Activated CD4-positive, alpha-beta T cell treated with anti-CD3 and anti-CD28 coated beads, Interleukin-2, amount 50 U/mL, for 1 hour (primary cell): ENCODE measurements at places on chromosomes 7 and 10.

- DNase-seq, result no peak
Observed at GRCh38 chr7:70419526-70420380, 712.2 kb upstream of the GALNT17 start.

DNA sequence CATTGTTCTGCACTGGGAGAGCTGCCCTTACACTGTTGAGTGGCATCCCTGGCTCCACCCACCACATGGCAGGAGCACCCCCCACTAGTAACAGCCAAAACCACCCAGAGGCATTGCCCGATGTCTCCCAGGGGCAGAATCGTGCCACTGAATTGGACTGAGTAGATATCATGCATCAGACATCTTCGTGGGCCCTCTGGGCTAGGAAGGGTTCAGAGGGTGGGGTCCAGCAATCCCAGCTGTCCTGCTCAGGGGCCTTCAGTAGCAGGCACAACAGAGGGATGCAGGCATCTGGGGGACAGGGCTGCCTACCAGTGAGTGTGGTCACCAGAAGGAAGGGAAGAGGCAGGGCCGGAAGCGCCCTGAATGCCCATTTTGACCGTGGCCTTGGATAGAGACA is 119.7 kb upstream of the PPP2R2D start:
- no peak for DNase-seq

- DNase-seq, result no peak
Observed at GRCh38 chr10:4780782-4781181, 45.2 kb upstream of the AKR1E2 start.

GRCh38 chr10:6333086-6333485 is 130.4 kb downstream of the PFKFB3 start:
- no peak for DNase-seq

- no peak for DNase-seq
Observed at GRCh38 chr7:21086688-21087087, 300.0 kb upstream of the SP8 start.

DNA sequence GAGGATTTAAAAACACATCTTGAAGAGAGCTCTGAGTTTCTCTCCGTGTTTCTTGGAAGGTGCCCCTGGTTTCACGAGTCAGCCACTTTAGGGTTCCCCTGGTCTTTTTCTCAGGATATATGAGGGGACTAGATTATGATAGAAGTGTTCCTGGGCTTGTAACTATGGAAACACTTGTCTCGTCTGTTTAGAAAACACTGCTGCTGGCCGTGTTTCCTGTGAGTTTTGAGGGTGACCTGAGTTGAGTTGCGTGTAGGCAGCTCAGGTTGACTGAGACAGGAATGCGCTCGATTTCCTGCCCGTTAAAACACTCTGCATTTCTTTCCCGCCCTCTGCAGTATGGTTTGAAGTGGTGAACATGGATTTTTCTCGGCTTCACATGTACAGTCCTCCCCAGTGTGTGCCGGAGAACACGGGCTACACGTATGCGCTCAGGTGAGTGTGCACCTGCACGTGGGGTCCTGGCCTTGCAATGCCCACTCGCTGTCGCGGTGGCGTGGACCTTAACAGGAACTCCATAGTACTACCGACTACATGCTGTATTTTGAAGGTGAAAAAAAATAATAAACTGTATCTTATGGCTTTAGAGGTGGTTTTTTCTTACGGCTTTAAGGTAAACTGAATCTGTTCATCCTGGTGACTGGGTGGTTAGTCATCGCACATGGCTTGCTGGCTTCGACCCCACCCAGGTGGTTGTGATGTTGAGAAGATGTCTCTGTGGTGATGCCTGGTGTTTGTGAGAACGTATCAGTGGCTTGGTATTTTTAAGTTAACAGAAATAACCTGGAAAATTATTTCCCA is at the start of gene SUN1:
Gene SUN1 (plus strand): TSS at position 310 of the 801 bp plus-strand sequence. CDS start 49 bp downstream, at position 359.
- peak; percentile 65 for DNase-seq

DNA sequence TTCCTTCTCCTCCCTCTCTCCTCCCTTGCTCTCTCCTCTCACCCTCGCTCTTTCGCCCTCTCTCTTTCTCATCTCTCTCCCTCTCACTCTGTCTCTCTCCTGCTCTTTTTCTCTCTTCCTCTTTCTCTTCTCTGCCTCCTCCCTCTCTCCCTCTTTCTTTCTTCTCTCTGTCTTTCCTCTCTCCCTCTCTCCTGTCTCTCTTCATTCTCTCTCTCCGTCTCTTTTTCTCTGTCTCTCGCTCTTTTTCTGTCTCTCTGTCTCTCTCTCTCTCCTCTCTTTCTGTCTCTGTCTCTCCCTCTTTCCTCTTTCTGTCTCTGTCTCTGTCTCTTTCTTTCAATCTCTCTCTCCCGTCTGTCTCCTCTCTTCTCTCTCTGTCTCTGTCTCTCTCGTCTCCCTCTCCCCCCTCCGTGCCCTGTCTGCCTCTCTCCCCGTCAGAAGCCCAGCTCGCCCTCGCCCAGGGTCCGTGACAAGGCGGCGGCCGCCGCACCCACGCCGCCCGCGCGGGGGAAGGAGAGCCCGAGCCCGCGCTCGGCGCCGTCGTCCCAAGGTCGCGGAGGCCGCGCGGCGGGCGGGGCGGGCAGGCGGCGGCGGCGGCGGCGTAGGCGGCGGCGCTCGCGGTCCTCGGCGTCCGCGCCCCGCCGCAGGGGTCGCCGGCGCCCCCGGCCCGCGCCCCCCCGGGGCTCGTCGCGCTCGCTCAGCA is 21.3 kb upstream of the HSPB1 start:
- no peak for DNase-seq

DNA sequence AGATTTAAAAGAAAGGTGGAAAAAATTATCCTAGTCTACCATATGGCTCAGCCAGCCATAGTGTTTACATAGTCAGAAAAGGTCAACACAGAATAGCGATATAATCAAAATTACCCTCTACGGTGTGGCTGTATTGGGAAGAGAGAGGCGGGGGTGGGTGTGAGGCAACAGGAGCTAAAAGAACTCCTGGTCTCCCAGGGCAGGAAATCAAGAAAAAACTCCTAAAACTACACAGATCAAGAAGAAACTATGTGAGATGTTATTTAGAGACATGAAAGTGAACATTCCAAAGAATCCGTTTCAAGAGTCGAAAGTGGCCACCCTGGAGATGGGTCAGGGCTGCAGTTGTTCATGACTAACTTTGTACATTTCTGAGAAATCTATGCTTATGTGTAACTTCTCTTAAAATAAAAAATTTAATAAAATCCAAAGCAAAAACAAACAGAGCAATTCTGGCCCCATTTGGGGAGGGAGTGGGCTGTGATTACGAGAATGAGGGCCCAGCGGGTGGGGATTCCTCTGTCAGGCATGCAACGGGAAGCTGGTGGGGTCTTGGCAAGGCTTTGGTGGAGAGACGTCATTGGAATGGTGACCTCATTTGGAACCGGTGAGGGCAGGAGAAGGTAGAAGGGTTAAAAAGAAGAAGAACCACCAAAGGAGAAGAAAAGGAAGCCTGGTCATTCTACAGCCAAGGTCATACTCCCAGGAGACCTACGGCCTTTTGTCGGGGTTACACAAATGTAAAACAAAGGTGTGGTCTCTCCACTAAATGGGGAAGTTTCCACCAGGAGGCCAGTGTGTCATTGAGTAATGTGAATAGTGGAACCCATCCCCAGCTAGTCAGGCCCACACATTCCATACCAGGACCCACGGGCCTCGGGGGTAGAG is 71.2 kb upstream of the DUSP5 start:
- no peak for DNase-seq

DNA sequence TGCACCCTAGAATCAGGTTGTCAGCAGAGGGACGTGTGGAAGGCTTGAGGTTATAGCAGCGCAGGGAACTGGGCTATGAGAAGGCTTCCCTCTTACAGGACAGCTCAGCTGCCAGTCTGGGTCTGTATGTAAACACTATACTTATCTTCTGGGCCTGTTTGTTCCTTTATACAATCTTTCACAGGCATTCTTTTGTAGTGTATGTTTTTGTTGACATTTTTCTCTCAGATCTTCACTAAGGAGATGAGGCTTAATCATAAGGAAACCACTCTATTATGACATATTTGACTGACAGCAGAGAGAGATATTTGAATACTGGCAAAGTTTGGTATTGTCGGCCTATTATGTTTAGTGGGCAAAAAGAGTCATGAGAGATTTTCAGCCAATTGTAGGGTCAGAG is 929 bp downstream of the GBF1 start:
- no peak for DNase-seq

DNA sequence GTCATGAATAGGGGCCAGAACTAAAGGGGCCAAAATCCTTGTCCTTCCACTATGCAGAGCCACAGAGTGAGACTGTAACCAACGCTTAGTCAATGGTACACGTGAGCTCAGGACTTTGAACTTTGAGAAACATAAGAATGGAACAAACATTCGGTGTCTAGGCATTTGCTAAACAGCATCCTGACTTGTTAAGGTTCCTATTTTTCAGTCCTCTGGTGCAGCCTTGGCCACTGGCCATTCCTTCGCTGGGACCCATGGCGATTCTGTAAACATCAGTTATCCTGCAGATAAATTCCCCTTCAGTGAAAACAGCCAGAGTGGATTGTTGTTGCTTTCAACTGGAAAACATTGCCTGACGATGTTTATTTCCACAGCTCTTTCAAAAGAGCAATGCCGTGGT is 266.8 kb downstream of the SORCS1 start:
- DNase-seq, result no peak

DNA sequence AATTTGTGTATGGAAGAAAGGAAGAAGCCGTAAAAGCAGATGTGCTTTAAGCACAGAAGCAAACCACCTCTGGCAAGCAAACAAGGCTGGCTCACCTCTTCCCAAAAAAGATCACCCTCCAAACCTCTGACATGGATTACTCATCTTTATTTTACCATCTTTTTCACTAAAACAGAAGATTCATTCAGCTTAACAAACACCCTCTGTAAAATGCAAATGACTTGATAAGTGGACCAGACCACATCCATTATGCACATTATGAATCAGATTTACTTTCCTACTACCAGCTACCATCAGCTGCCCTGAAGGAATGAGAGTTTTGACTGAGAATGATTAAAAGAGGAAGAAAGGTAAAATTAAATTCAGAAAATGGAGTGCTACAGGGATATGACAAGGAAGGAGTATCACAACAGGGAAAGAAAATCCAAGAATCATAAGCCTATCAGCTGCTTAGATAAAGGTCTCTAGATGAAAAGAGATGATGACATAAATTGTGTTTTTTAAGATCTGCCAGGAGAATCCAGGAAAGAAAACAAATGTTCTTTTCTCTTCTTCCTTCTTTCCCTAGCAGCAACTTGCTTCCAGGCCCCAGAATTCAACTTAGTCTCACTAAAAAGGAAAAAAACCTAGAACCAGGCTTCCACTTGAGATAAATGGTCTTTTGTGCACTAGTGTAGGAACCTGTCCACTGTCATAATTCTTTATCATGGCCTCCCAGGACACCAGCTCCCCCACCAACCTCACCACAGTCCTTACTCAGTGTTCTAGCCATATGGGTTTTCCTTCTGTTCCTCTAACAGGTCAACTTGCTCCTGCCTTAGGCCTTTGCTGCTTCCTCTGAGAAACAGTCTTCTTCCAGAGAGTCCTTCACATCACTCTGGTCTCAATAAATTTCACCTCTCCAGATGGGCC is 47.4 kb downstream of the JAZF1 start:
- no peak for DNase-seq

DNA sequence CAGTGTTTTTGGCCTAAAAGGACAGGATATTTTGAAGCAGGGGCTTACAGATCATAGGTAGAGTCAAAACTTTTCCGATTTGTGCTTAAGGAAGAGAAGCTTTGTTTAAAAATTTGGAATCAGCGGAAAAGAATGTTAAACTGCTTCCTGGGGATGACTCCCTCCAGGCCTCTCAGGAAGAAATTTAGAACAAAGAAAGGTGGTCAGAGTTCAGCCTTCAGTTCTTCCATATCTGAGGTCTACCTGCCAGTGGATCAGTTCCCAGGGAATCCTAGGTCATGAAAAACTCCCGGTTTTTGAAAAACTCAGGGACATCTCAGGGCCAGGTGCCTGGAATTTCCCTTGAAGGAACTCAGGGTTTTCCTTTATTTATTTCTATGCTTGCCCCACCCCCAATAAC is 100.3 kb downstream of the MCU start:
- no peak for DNase-seq

DNA sequence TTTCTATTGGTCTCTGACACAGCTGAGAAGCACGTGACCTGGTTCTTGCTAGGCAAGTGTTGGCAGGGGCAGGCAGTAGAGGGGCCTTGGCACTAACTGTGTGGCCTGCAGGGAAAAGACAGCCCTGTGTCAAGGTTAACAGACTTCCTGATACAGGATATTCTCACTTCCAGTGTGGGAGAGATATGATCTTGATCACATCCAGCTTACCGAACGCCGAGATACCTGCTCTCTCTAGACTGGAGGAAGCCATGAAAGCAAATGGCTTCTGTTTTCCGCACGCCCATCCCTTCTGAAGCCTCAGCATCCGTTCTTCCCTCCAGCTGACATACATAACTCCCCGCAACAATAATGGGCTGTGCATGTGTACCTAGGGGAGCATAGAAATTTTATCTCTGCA is 79.4 kb downstream of the VSTM4 start:
- no peak for DNase-seq

DNA sequence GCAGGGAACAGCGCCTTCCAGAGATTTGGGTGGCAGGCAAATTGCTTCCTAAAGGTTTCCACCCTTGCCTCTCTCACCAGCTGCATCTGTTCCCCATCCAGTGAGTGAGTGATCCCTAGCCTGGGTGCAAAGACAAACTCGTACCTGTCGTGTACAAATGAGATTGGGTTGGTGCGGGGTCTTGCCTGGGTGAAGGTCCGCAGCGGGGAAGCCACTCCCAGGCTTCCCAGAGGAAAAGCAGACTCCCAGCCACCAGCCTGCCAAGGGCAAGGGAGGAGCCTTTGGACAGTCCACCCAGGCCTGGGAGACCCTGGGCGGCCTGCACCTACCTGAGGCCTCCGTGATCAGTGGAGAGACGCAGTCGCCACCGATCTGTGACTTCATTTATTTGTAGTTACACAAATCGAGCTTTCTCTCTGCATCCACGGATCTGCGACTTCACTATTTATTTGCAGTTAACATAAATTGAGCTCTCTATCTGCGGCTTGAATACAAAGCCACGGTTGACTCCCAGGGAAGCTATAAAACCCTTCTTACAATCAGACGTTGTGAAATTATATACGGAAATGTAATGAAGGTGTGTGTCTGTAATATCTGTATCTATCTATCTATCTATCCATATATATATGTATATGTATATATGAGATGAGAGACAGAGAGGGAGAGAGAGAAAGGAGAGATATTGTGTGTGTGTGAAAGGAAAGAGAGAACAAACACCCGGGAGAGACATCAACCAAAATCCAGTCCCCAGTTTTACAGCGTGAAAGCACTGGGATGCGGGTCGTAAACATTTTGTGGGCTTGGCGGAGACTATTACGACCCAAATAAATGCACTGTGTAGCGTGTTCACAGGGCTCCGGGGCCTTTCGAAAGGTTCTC is 3.0 kb upstream of the HOXA7 start:
- no peak for DNase-seq

DNA sequence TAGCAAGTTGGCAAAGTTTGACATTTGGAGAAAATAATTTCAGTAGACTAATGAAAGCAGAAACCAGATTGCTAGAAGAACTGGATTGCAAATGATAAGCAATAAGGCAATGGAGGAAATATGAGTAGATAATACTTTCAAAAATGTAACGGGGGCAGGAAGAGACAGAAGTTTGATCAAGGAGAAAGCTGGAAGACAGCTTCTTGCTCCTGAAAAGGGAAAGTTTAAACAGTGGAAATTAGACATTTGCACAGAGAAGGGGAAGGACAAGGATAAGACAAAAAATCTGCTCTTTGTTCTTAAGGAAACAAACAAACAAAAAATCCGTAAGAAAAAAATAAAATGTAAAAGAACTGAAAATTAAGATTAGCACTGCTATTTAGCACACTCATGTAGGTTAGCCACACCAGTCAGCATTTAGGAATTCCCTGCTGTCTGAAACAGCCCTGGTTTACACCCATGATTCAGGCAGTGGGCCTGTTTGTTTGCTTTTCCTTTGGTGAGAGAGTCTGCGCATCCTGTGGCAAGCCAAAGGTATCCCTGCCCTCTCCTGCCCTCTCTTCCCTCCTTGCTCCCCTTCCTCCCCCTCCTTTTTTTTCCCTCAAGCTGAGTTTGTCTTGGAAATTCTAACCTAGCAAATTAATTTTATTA is 104.3 kb upstream of the CAV2 start:
- DNase-seq, result no peak
